ENCODE measurements at places on chromosomes 4 and X. TPM values are rescaled to one million over a fixed set of nuclear protein-coding genes. Genes with fewer than 3 reads are reported as not detected.

Gene CXCL11
- total RNA-seq = not detected

Gene NMU
- 8.5 TPM for total RNA-seq

Gene SNCA
- 34.8 TPM for total RNA-seq

Gene KCND1
- total RNA-seq = 0.86 TPM

Gene PSAPL1
- total RNA-seq = not detected

Gene VCX2
- not detected for total RNA-seq

Gene IL2RG
- 1.5 TPM for total RNA-seq

Gene RNF175
- 0.66 TPM for total RNA-seq

Gene LEF1
- total RNA-seq = 3.0 TPM

Gene LRBA
- total RNA-seq = 64.5 TPM

Gene ITGB1BP2
- 1.4 TPM for total RNA-seq

Gene DGAT2L6
- not detected for total RNA-seq

Gene RAI2
- not detected for total RNA-seq

Gene SCFD2
- 16.8 TPM for total RNA-seq

Gene SLC30A9
- total RNA-seq = 64.9 TPM

Gene GPRASP2
- total RNA-seq = 4.0 TPM

Gene ELMOD2
- 45.0 TPM for total RNA-seq

Gene USP26
- not detected for total RNA-seq

Gene CPZ
- not detected for total RNA-seq
